ENCODE measurements at places on chromosomes 12 and 14.

DNA sequence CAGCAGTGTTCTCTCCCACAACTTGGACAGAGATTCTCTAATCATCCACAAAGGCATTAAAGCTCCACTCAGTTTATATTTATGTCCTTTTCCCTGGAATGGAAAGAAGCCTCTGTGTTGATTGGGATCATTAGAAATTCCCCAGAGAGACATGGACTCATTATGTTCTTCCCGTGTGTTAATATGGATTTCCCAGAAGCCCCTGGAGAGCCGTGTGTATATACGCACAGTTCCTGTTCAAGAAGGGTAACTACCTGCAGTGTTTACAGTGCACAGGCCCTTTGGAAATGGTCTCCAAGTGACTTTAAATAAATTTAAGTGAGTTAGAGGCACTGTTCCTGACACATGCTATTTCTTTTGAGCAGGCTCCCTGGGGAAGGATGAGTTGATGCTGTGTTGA is 428.0 kb upstream of the TMTC1 start:
- no peak for DNase-seq

GRCh38 chr14:102194856-102195255 is 55.2 kb downstream of the WDR20 start:
- no peak for DNase-seq

DNA sequence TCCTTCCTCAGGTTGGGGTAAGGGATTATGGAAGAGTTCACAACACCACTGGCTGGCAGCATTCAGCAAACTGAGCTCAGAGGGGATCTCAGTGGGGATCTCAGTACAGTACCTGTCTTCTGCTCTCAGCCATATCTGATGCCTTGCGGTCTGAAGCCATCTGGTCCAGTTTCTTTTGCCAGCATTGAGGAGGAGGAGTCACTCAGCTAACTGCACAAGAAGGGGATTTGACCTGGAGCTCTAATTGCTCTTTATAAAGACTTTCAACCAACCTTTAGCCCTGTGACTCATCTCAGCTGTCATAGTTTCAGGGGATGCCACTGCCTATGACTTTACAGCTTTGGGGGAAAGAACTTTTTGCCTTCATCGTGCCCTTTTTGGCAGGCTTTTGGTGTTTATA is 44.9 kb downstream of the JKAMP start:
- DNase-seq: no peak

GRCh38 chr14:79608446-79608845 is 602.9 kb downstream of the DIO2 start:
- no peak for DNase-seq

DNA sequence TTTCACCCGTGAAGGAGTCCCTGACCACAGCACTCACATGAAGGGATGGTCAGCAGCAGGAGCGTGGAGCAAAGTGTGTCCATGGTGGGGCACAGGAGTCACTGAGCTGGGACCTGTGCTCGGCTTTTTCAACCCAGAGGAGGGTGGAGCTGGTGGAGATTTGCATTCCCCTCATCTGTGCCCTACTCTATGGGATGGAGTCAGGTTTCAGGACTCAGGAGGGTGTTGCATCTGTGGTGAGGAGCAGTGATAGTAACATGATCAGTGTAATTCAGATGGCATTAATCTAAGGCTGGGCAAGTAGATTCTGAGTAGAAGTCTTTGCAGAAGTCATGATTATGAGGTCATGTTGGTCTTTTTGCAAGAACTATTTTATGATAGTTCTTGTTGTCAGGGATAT is 511.9 kb downstream of the TMEM121 start:
- no peak for DNase-seq

DNA sequence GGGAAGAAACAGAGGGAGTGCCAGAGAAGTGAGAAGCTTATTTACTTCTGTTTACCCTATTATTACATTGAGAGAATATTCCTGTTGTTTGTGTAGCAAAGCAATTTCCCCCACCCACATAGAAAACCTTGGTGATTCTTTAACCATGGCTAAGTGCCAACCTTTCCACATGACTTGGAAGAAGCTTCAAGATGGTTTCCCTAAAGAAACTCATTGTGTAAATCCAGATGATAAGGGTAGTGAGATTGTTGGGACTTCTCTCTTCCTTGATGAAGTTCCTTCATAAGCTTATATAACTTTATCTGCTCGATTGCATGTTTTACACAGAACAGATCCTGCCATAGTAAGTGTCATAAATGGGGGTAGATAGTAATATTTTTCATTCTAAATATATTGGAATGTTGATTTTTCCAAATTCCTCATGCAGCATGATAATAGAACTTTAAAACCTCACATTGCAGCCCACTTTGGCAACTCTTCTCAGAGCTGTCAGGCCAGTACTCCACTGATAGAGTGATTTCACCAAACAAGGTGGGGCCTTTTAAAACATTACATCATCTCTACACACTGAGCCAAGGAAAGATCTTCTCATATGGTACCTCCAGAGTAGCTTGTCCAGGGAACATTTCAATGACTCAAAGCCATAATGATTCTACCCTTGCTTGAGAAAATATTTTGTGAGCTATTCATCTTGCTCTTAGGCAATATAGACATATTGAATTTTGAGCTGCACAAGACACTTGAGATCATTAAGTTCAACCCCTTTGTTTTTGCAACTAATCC is 47.8 kb upstream of the KIF21A start:
- peak; percentile 89 for DNase-seq

- DNase-seq: no peak
Measured at GRCh38 chr12:6604259-6605029, 2.7 kb downstream of the CHD4 start.

- peak; percentile 79 for DNase-seq
Measured at GRCh38 chr12:13472690-13473089, 276.2 kb downstream of the EMP1 start.

- no peak for DNase-seq
Measured at GRCh38 chr12:119528241-119528640, 65.3 kb upstream of the TMEM233 start.

All from skeletal muscle cell (primary cell).